Stimulated activated naive CD4-positive, alpha-beta T cell treated with Interleukin-2 at 50 U/mL for 16 hours (primary cell): ENCODE measurements at places on chromosomes 13 and 19.
A peak's percentile ranks its signal among the peaks of the same experiment; 100 is the strongest.

- no peak for DNase-seq
Observed at GRCh38 chr19:19520989-19521388, 5.0 kb downstream of the NDUFA13 start.

- no peak for DNase-seq
Observed at GRCh38 chr19:19343762-19344161, 23.1 kb downstream of the MAU2 start.

DNA sequence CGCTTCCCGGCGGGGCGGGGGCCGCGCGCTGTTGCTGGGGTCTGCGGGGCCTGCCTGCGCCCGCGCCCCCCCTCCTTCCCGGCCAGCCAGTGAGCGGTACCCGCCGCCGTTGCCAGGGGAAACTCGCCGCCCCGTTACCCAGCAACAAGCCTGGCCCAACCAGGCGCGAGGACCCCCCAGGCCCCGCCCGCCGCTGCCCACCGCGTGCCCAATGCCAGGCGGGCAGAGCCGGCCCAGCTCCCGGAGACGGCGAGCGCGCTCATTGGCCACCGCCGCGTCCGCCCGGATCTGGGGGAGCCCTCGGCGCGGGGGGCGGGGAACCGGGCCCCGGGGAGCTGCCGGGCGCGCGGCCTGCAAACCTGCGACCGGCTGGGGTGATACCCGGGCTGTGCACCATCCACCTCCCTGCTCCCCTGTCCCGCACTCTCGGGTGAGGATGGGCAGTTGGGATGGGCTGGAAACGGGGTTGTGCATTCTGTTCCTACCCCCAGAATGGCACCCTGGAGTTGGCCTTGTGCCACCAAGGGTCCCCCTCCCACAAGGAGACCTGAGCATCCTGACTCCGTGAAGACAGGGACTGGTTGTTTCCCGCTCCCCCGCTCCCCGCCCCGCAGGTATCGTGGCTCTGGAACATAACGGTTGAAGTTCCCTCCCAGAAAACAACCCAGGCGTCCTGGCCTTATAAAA is 8.8 kb upstream of the BBC3 start:
- peak; percentile 59 for DNase-seq

DNA sequence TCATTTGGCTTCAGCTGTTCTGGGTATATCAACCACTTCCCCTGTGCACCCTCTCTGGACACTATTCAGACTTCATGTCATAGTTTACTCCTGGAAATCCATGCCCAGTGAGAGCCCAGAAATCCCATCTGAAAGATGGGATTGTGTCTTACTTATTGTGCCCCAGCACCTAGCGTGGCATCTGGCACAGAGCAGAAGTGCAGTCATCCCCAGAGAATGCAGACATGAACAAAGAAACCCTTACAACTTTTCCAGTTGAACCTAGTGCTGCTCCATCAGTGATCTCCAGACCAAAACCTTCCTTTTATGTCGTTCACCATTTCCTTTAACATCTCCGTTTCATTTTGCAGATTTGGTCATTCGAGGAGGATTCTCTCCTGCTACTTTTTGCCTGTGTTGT is 60.6 kb downstream of the MBNL2 start:
- DNase-seq, result no peak

DNA sequence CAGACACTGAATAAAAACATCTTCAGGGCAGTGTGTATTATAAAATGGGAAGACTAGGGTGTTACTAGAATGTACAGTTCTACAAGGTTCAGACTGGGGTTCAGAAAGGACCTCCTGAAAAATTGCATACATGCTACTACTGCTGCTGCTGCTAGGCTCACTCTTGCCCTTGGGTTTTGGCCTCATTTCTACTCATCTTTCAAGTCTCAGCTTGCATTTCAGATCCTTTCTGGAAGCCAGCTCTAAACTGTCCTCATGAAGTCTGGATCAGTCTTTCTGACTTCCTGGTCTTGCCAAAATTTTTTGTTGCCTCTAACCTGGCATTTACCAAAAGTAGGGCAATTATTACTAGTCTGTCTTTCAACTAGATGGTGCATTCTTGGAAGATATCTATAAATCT is 393.3 kb downstream of the DIAPH3 start:
- no peak for DNase-seq

DNA sequence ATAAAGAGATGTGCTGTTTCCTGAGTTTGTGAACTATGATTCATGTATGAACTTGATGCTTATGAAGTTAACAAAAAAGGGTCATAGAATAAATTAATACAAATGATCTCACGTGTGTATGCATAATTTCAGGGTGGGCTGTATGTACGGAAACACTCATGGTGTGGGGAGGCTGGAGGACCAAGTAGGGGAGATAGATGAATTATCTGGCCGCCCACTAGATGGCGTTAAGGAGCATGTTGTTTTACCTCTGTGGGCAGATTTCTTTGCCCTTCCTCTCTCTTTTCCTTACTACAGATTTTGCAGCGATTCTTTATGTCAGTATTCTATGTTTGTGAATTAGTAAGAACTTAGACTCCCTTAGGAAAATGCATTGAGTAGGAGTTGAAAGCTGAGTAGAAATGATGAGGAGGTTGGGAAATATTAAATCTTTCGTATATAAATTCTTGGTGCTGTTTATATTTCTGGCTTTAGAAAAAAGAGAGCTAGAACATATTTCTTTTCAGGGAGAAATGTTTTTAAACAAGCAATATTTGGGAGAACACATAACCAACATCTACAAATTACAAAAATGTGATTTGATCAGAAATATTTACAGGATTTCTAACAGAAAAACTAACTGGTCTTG is 47.4 kb upstream of the TMTC4 start:
- peak; percentile 18 for DNase-seq

- no peak for DNase-seq
Observed at GRCh38 chr19:55240713-55241020, 12.1 kb upstream of the TMEM86B start.

- DNase-seq, result peak; percentile 18
Observed at GRCh38 chr13:110644892-110645521, 29.7 kb downstream of the NAXD start.

- DNase-seq, result no peak
Observed at GRCh38 chr13:21825186-21825585, 154.3 kb downstream of the FGF9 start.

- DNase-seq, result no peak
Observed at GRCh38 chr13:19587635-19588300, 26.4 kb upstream of the TPTE2 start.
